ENCODE measurements at places on chromosomes 1 and 21.

- no peak for DNase-seq
These were observed 3.7 kb downstream of the MMEL1 start for GRCh38 chr1:2628933-2629626.

DNA sequence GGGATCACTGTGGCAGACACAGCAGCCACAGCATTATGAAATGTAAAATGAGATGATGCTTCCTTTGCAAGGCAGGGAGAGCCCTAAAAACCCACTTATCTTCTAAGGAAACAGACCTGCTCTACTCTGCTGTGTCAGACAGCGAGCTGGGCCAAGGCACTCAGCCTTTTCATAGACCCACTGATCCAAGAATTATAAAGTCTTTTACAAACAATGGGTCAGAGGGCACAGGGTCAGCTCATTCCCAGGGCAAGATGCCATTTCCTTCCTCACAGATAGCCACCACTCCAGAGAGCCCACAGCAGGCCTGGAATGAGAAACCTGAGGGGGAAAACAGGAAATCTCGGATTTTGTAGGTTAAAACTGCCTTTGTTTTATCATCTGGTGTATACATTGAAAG, 42.9 kb downstream of the CASQ2 start:
- DNase-seq, result no peak

DNA sequence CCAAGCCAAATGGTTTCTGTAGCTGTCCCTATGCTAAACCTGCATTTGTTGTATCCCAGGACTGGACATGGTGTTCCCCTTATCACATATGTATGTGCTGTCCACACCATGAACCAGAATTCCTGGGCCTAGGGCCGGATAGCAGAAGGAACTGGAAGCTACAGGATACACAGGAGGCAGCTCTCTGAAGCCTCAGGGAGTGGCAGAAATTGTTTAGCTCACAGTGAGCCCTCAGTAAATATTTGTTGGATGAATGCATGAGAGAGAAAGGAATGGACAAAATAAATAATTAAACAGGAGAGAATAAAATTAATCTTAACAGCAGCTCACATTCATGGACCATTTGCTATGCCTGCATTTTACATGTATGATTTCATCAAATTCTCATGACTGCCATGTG, 2.1 kb downstream of the NIPAL3 start:
- no peak for DNase-seq

GRCh38 chr1:15352128-15352957, 57.3 kb upstream of the EFHD2 start:
- DNase-seq, result no peak

DNA sequence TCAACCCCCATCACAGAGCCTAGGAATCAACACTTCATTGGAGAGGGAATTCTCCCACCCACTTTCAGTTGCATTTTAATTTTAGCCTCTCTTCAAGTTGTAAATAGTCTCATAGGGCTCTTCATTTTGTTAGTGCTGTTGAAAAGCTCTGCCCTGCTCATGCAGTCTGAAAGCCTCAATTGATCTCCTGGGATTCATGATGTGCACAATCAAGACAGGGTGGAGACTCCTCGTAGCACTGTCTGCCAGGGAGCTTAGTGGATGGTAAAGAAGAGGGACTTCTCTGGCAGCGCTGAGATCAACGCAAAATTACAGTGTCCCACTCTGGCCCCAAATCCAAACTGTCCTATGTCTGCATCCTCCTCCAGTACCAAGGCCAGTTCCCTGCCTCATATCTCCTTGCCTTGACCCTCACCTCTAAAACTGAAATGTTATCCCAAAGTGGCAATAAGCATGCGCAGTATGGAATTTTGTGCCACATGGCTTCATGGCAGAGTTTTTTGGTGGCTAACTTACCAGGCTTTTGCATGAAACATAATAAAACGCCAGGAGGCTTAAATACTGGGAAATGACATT, 282.2 kb downstream of the CACNA1E start:
- DNase-seq, result no peak

GRCh38 chr1:78715181-78715661, 65.6 kb downstream of the IFI44 start:
- no peak for DNase-seq

DNA sequence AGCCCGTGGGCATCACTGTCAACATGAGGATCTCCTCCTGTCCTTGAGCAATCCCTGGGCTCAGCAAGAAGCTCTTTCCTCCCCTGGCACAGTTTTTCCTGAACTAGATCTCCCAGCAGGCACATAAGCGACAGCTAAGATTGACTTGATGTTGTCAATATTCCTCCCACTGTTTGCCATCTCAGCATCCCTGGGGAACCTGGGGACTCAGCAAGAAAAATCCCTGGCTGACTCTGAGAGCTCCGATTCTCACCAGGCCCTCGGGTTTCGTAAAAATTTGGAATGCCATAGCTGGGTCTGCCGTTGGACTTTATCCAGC, 687.2 kb downstream of the MATN1 start:
- DNase-seq, result no peak

- DNase-seq, result no peak
These were observed 773 bp downstream of the CNST start for GRCh38 chr1:246566813-246567645.

DNA sequence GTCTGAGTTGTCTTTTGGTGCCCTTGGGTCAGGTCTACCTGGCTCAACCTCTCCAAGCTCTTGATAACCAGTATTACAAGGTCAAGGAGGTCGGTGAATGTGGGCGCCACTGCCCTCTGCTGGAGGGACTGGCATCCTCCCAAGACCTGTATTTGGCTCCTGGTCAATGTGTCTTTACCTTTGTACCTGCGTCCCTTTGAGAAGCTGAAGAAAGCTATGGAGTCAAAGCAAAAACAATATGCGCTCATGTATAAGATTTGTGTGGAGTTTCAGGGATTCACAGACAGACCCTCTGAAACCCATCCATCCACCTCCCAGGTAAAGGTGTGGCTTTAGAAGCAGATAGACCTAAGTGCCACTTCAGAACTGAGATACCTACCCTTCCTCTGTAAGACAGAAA, 61.8 kb upstream of the NBL1 start:
- DNase-seq, result peak; percentile 51

DNA sequence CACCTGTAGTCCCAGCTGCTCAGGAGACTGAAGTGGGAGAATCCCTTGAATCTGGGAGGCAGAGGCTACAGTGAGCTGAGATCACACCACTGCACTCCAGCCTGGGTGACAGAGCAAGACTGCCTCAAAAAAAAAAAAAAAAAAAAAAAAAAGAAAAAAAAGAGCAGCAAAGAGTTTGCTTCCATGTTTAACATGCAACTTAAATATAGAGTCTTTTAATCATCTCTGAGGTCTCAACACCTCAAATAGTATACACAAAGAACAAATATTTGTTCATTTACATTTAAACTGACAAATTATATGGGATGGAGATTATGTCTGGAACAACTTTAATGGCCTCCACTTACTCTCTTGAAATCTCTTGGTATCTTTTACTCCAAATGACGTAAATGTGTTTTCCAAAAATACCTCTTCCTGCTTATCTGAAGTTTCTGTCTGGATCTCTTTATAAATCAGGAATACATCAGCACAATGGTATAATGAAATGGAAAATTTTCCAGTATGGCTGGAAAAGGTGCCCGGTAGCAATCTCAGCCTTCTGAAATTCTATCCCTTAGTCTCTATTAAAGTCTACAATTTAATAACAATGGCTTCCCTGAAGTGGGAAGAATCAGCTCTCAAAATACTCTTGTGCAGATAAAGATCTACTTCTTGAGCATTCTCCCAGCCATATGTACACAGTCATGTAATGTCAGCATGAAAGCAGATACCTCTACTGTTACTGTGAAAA, 258.5 kb downstream of the OMA1 start:
- DNase-seq, result no peak

DNA sequence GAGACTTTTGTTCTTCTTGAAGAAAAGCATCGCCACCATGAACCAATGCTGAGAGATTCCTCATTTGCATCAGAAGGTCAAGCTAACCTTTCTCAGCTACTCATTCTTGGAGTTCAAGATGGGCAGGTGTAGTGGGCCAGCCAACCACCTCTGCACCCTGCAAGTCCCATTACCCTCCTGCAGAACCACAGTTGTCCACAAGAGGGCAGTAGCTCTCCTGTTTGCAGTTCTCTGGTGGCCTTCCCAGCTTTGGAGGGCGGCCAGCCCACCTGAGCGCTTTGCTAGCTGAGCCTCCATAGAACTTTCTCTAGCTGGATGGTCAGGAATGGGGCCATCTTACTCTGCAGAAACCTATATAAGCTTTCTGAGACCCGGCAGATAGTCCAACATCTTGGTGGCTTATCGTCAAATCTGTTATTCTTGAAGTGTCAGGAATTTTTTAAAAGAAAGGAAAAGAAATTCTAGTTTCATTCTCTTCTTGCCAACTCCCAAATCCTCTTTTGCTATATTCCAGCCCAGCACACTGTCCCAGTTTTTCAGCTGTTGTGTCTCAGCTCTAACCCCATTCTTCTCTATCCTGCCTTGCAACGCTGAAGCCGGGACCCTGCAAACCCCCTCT, 11.0 kb upstream of the LMX1A start:
- DNase-seq, result peak; percentile 51

GRCh38 chr1:68229650-68230483, 2.5 kb downstream of the WLS start:
- DNase-seq, result no peak
